ENCODE measurements at places on chromosomes 2 and 18.

DNA sequence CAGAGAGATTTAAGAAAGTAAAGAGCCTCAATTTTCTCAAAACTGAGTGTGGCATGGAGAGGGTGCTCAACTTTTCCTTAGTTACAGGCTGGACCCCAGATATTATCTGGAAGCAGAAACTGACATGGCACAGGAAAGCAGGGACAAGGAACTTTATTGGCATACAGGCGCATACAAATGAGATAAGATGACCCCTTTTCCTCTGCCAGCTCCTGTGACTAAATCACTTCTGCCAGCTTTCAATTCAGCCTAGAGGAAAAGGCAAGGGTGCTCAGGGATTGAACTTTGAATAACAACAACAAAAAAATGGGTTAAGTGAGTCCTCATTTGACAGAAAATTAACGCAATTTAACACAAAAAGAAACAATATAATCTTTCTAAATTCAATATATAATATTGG is 262.9 kb downstream of the CD226 start:
- no peak for DNase-seq

DNA sequence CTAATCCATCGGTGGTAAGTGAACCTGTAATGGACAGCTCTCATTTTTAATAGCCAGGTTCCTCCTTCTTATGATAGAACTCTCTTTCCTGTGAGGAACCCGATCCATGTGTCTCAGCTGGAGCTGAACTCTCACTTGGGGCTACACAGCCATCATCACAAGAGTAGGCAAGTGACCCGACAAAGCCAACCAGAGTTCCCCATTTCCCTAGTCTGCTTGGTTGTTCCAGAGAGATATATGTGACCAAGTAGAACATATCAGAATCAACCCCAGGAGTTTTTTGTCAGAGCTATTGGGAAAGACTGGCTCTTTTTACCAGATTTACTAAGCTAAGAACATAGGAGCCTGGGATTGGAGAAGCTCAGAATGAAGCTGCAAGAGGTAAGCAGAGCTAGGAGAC is 14.6 kb upstream of the HNRNPLL start:
- DNase-seq = no peak

DNA sequence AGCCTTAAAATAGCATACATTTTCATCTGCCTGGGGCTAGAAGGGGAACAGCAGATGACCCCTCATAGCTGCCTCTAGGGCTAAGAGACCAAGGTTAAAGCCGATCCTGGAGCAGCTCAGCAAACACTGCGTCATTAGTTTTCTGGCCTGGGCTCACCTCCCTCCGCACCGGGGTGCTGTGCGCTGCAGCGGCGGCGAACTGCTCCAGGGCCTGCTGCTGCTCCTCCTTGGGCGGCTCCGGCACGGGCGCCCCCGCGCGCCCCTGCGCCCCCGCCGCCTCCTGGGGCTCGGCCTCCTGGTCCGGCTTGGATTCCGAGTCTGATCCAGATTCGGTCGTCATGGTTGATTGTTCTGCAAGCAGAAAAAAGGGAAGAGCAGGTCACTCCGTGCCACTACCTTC is 55.0 kb downstream of the EPB41L3 start:
- DNase-seq = no peak

DNA sequence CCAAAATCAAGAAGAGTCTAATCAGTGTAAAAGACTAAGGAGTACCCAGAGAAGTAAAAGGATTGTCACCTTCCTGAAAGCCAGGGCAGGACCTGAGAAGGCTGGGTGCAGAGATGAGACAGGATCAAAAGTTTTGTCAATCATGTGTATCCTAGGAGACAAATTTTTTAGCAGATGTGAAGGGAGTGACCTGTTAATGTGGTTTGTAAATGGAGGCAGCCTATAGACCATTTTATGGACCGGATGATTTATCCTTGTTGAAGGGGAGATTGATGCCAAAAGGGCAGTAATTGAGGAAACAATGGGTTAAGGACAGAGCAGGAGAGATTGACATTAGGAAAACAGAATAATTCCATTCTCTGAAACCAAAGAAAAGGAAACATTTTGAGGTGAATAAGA is 813 bp downstream of the NDC80 start:
- DNase-seq = no peak

DNA sequence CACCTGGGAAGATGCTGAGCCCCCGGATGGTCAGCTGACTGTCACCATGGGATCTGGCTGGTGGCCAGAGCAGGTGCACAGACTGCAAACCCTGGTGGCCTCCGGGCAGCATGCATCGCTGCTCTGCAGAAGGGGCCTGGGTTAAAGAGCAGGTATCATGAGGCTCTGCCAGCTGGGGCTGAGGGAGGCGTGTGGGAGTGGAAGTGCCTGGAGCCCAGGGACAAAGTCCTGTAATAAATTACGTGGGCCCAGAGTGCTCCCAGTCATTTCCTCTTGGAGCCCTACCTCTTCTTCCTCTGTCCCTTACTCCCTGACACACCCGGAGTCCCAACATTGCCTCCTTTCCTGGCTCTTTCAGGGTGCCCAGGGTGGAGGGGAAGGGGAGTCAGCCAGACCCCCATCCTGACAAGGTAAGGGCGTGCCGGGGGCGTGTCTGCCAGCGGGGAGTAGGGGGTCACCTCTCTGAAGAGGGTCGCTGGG is at the start of gene MYO7B:
MYO7B (plus strand) TSS at position 262 of the 480 bp plus-strand sequence. CDS start 24,040 bp downstream, outside the sequence.
- DNase-seq = no peak

GRCh38 chr2:72150157-72150860 is 2.6 kb upstream of the CYP26B1 start:
- peak; percentile 14 for DNase-seq

- no peak for DNase-seq
Observed at GRCh38 chr2:111967018-111967417, 68.6 kb downstream of the MERTK start.

- DNase-seq = no peak
Observed at GRCh38 chr2:71926089-71926447, 221.6 kb downstream of the CYP26B1 start.

- DNase-seq = no peak
Observed at GRCh38 chr18:33697498-33697897, 119.5 kb downstream of the ASXL3 start.

- no peak for DNase-seq
Observed at GRCh38 chr2:85001595-85001994, 30.6 kb downstream of the KCMF1 start.

GRCh38 chr2:15829985-15830384 is 110.4 kb upstream of the MYCN start:
- no peak for DNase-seq

- DNase-seq = no peak
Observed at GRCh38 chr2:215791481-215791937, 221.8 kb downstream of the MREG start.

DNA sequence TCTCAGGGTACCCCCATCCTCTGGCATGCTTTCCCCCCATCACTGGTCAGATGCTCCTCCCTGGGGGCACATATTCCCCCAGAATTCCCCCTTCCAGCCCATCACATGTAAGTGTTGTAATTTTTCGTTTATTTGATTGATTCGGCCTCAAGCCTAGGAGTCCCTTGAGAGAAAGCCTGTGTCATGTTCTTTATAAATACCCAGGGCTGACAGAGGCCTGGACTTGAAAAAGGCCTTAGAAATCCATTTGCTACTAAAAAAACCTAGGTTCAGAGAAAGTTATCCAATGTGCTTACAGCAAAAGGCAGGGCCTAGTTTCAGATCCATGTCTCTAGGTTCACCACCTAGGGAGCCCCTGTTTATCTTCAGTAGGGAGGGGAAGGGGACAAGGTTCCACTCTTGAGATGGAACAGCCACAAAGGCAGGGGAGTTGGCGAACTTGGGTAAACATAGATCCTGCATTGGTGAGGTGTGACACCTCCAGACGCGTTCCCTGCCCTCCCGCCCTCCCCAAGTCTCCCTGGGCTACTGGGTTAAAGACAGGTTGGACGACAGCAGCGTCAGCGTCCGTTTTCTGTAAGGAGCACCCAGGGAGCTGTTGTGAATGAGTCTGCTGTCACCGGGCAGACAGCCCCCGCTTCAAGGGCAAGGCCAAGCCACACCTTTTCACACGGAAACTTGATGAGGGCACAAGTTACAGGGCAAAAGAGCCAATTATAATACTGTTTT is 147.8 kb downstream of the EN1 start:
- no peak for DNase-seq

DNA sequence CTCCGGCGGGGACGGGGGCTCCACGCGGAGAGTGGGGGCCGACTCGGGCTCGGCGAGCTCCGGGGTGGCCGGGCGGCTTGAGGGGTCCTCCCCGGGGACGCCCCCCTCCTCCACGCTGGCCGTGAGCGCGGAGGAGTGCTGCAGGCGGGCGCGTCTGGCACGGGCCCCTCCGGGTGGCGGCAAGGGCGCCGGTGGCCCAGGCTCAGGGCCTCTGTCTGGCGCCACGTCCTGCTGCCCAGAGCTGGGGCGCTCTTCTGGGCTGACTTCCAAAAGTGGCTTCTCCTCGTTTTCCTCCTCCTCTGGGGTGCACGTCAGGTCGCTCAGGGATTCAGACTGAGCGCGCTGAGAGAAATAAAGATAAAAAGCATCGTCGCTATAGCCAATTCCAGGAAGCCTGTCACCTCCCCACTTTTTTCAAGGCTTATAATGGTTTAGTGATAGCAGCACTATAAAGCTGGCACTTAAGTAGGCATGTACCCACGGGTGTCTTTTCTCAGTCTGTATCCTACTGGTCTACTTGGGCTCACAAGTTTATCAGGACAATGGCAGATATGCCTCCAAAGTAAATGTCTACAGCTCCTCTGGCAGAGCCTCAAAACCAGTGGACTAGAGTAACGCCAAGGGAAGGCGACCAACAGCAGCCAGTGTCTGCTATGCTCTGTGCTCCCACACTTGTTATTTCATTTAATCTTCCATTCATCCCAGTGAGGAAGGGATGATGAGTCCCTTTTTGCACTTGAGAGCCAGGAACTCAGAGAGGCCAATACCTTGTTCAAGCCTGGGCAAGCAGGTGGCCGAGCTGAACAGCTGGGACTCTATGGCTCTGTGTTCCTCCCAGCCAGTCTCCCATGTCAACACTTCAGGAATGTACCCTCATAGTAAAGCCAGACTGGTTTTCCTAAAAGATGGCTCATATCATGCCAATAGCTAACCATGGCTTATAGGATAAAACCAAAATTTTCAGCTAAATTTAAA is 92.6 kb upstream of the MGAT4A start:
- DNase-seq = no peak

- no peak for DNase-seq
Observed at GRCh38 chr18:11976315-11977152, 4.8 kb upstream of the IMPA2 start.

- no peak for DNase-seq
Observed at GRCh38 chr2:147275943-147276342, 568.9 kb upstream of the ACVR2A start.

GRCh38 chr2:84797271-84797670 is 83.6 kb downstream of the TRABD2A start:
- DNase-seq = no peak

- no peak for DNase-seq
Observed at GRCh38 chr2:65383541-65384488, 48.6 kb downstream of the SPRED2 start.

DNA sequence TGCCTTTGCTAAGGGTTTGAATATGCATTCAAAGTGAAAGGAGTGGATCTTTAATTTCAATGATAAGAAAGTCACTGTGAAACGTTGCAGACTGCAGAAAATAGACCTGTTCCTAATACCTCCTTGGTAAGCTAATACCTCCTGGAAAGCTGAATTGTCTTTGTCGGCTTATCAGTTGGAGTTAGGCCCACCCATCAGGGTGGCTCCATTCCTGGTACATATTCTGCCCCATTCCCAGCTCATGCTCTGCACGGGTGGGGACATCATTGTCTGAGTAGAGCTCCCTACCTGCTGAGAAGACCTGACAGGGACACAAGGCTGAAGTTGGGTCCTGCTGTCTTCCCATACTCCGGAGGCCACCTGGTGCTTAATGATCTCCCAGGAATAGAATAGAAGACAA is 203.3 kb downstream of the EN1 start:
- no peak for DNase-seq

GRCh38 chr2:157751462-157752058 is 122.9 kb upstream of the ACVR1C start:
- DNase-seq = no peak

DNA sequence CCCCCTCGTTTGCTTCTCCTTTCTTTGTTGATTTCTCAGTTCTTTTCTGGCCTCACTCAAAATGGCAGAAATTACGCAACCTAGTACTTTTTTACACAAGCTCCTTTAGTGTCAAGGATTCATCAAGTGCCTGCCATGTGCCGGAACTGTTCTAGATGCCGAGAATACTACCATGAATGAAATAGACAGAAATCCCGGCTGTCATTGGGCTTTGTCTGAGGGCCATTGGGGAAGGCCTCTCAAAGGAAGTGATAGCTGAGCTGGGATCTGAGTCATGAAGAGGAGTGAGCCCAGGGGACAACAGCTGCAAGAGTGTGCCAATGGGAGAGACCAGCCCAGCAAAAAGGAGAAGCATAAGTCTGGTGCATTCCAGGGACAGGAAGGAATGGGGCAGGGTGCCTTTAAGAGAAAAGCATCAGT is 34.3 kb upstream of the PPP1CB start:
- DNase-seq = no peak
